ENCODE measurements at places on chromosomes 1 and 21. TPM values are rescaled to one million over a fixed set of nuclear protein-coding genes. Genes with fewer than 3 reads are reported as not detected.

Gene CHAF1B
- total RNA-seq: 4.1 TPM

Gene NEXN
- 13.1 TPM for total RNA-seq

Gene ALX3
- total RNA-seq: not detected

Gene ELF3
- under 0.01 TPM for total RNA-seq

Gene POLR3C
- total RNA-seq: 50.9 TPM

Gene FCN3
- total RNA-seq: not detected

Gene AMY1B
- not detected for total RNA-seq

Gene CDK18
- 1.3 TPM for total RNA-seq
